ENCODE measurements at places on chromosomes 2 and 18.

DNA sequence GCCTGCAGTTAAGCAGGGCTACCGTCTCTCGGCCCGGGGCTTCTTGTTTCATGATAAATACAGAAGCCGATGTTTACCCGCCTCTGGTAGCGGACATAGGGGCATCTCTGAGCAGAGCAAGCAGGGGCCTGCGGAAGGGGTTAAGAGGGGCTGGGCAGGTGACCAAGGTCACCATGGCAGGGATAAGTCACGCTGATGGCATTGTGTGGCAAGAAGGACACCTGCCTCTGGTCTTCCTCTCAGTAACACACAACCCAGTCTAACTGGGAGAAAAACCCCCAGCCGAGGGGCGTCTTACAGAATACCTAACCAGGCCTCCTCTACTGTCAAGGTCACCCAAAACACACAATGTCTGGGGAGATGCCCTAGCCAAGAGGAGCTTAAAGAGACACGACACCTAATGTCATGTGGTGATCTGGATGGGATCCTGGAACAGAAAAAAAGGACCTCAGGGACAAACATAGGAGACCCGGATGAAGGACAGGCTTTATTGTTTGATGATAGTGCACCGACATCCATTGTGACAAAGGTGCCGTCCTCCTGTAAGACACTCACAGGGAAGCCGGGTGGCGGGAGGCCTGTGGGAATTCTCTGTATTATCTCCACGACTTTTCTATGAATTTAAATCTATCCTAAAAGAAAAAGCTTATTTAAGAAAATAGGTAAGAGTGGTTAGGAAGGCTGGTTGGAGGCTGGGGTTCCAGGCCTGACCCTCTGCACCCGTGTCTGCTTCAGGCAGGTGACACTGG is 24.8 kb downstream of the SH3BP4 start:
- DNase-seq, result no peak

DNA sequence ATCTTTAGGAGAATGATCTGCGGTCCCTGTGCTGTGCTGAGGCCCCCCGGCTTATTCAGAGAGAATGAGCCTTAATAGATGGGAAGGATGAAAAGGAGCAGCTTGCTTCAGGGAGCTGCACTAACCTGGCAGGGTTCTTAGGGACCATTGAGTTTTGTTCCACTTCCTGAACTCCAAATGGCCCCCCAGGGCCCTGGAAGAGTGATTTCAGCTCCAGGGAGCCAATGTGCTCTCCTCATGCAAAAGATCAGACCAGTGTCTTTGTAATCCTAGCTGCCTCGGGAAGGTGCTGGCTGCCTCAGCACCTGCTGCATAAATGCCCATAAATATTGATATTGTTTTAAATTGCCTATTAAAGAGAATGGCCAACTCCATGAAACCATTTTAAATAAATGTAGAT is 210.2 kb downstream of the NCK2 start:
- no peak for DNase-seq

DNA sequence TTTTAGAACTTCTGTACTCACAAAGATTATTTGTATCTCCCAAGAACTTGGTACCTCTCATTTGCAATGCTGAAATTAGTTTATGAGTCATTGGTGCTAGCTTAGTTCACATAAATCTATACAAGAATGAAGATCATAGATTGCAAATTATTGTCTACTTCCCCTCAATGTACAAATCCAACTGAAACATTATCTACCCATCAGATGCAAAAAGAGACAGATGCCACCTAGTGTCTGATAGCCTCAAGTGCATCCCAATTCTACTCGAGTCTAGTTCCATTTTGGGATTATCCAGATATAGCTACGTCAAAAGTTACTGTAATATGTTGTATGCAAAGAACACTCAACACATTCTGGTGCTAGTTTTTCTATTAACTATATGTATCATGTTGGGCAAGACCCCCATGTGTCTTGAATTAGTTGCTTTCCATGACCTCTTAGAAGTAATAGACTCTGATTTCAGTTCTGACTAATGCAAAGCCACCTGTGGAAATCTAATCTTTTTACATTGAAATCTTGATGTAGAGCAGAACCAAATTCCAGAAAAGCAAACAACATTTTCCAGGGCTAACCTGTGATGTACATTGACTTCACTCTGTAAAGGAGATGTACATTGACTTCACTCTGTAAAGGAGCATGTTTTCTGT is 210.0 kb downstream of the RBM43 start:
- peak; percentile 23 for DNase-seq

GRCh38 chr2:31384351-31384750 is 30.2 kb downstream of the XDH start:
- no peak for DNase-seq

DNA sequence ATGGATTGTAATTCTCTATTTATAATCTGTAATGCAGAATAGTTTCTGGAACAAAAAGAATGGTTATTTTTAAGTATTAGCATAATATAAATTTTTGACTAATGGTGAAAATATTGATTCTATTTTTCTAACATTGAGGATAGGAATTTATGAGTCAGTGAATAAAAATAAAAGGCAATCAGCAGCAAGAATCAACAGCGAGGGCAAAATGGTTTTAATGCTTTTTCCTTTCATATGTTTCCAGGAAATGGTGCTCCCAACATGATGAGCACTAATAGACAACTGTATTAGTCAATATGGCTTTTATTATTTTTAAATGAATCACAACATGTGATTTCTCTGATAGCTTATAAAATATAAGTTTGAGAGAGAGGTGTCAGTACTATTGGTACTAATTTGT is 90.7 kb upstream of the TFPI start:
- no peak for DNase-seq

DNA sequence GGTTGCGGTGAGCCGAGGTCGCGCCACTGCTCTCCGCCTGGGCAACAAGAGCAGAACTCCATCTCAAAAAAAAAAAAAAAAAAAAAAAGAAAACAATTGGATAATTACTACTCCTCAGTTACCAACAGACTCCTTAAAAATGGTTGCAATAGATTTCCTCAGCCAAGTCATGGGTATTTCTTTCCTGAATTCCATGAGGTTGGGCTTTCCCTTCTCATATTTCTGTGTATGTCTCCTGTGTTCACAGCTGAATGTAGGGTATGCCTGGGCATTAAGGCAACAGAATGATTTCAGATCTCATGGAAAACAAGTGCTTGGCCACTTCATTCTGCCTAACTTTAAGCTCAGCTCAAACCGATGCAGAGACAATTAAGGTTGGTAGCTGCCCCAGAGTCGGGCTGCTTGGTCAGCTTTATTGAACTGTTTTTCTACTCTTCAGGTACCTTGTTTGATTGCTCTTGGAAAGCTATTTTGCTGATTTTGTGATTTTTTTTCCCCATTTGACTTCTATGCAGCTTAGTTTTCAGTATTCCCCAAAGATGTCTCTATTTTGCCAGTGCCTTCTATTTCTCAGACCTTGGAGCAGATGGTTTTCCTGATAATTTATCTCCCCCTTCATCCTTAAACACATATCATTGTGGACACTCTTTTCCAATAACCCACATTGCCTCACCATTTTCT is 24.8 kb downstream of the KIF5C start:
- DNase-seq, result no peak

- DNase-seq, result no peak
Measured at GRCh38 chr2:10316336-10316735, 13.6 kb downstream of the HPCAL1 start.

DNA sequence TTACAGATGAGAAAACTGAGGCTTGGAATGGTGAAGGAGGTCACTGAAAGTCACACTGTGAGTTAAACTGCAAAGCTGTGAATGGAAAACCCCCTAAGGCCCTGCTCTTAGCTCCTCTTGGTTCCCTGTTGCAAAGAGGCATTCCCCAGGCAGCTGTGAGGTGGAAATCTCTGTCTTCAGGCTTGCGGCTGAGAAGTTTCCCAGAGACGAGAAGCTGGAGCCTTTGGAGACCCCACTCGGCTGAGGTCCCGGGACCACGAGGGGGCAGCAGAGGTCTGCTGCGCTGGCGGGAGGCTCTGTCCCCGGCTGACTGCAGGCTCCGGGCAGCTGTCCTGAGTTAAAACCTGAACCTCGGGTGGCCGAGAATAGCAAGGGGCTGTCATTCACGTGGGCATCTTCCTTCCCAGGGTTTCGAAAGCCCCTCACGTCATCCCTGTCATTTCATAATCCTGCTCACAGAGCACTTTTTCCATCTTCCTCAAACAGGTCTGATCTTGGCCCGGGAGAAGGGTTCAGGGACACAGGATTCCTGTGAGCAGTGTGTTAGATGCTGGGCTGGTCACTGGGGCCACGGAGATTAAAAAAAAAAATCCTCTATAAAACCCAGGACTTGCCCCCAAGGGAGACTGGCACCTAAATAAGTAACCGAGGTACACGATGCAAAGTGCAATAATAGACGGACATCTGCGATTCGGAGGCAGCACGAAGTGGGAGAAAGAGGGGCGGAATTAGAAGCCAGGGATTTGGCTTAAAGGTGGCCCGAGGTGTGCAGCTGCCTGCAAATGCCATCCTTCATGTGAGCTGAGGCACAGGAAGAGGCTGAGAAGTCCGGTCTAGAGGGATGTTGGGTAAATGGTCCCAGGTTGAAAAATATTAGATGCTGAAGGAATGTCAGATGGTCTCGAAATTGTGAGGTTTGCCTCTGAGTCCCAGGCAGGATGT is 24.6 kb upstream of the ATOH8 start:
- DNase-seq, result peak; percentile 81
